ENCODE measurements at places on chromosomes 16 and 17.

GRCh38 chr16:86945166-86945900, 367.0 kb downstream of the FOXL1 start:
- DNase-seq, result no peak

DNA sequence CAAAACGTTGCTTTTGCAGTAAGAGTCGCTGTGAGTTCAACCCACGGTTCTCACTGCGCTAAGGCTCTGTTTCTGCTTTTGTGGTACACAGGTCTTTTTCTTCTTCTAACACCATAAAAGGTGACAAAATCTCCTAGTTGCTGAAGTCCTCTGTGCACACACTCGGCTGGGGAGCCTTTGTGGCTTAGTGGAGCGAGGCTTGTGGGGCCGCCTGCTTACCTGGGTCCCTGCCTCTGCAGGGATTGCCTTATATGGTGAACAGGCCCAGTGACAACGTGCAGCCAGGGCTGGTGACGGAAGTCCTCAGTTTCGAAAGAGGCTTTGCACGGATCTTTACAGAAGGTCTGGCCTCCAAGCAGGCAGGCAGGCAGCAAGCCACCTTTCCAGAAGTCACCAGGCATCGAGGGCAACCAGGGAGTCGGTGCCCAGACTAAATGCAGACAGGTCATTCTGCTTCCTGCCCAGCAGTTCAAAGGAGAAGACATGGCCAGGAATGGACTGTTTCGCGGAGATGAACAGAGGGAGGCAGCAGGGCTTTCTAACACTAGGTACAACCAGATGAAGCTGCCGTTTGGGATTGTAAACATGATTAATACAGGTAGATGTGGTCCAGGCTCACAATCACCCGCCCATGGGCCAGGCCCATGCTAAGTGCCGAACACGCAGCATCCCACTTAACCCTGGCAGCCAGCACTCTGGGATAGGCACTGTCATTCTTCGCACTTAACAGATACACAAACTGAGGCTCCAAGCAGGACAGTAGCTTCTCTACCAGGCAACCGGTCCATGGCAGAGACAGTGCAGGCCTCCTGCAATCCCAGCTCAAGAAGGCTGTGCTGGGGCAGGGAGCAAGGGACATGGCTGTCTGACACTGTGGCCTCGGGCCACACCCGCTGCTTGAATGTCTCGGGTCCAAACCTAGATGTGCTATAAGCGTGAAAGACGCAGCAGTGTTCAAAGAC, 10.7 kb upstream of the MEAK7 start:
- DNase-seq, result no peak

- no peak for DNase-seq
These were observed 376.1 kb upstream of the ERCC4 start for GRCh38 chr16:13543850-13544249.

DNA sequence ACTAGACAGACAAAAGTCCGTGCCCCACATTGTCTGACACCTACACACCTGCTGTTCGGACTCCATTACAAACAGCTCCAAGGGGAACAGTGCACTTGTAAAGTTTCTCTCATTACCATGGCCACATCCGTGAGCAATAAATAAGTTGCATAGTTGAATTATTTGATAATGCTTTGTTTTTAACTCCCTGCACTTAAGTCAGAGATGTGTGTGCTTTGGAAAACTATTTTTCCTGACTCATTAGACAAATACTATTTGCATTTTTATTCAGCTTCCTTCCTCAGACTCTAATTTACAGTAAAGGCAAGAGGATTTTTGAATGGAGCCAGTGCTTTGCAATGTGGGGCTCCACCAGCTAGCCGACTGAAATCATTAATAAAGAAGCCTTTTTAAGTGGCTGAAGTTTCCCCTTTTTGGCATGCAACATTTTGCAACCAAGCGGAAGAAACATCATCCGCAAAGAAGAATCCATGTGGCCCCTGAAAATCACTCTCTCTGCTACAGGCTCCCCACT, 6.5 kb upstream of the CCL2 start:
- DNase-seq, result peak; percentile 89

DNA sequence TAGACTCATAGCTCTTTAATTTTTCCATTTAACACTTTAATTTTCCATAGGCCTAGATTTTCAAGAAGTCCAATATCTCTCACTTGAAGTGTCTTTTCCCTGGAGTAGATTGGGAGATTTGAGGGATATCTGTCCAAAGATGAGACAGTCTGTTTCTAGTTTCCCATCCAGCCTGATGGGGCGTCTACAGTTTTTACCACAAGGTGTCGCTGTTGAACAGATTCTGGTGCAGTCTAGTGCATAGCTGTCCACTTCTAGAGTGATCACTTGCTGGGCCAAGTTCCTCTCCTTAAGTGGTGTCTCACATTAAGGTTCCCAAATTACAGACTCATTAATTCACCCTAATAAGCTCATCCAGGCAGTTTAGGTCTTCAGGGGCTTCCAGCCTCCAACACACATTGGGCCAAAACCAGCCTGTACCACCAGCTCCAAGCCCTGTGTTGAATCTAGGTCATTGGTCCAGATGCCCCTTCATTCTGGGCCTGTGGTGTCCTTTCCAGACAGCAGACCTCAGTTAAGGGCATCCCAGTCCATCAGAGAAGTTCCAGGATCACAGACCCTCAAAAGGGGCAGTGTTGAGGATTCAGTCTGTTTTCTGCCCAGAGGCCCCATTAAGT, 9.4 kb downstream of the SNX20 start:
- peak; percentile 16 for DNase-seq

GRCh38 chr16:89009343-89010209, 32.6 kb upstream of the CBFA2T3 start:
- DNase-seq, result peak; percentile 42

- DNase-seq, result no peak
These were observed 42.3 kb downstream of the WSB1 start for GRCh38 chr17:27336184-27336583.

DNA sequence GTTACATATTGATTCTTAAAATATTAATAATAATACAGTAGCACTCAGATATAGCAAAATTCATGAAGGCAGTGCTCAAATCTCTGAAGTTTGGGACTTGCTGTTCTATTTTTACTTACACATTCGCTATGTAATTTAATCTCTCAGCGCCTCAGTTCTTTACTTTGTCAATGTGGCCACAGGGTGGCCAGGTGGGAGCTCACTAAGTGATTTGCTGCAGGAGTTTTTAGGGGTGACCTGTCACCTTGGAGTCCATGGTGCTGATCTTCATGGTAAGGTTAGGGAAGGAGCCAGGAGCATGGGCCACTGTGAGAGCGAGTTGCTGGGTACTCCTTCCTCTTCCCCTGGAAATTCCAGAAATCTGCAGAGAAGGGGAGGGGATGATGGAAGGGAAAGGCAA, 28.1 kb downstream of the VWA3A start:
- no peak for DNase-seq
